CD4-positive, CD25-positive, alpha-beta regulatory T cell (primary cell): ENCODE measurements at places on chromosomes 2 and 18. TPM values are rescaled to one million over a fixed set of nuclear protein-coding genes. Genes with fewer than 3 reads are reported as not detected.

Gene ASB18
- total RNA-seq = not detected

Gene RBBP8
- 8.6 TPM for total RNA-seq

Gene CCDC178
- not detected for total RNA-seq

Gene RALBP1
- total RNA-seq = 27.0 TPM
